ENCODE measurements at places on chromosomes 6 and 20.

DNA sequence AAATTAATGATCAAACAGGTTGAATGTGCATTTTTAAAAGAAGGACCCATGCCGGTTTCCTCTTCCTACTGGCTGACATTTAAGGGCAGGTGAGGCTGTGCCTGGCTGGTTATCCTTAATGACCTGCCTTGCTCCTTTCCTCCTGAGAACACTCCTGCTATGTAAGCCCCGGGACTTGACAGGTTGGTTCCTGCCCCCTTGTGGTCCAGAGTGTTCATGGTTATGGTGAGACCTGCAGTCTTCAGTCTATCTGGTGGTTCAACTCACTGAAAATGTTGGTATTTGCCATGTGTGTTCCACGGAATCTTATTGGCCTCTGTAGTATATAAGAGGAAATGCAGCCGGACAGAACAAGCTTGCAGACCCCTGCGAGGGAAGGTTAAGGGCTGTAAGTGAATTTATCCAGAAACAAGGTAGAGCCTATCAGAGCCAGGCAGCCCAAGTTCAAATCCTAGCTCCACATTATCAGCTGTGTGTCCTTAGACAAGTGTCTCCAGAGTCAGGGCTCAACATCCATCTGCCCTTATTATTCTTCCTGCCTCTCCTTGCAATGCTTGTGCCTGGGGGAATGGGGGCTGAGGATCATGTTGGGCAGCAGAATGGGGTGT, 5.2 kb upstream of the BPIFA3 start:
- DNase-seq: peak; percentile 19

GRCh38 chr20:58084566-58084965, 143.9 kb downstream of the ANKRD60 start:
- DNase-seq: no peak

- DNase-seq: no peak
Observed at GRCh38 chr6:106213660-106214289, 111.8 kb downstream of the ATG5 start.

DNA sequence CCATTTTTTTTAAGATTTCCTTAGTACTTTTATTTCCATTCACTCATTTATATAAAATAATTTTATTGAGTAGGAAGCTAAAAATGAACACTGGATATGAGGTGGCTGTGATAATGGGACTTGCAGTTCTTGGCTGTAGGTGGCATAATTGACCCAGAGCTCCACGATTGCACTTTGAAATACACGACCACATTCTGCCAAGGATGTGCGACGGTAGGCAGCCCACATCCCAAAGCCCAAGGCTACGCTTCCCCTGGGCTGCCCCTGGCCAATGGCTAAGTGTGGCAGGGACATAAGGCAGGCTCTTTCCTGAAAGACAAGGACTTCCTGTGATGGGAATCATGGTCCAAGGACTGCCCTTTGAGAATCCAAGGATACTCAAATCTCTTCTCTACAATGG, 43.7 kb upstream of the ADTRP start:
- DNase-seq: no peak

- DNase-seq: no peak
Observed at GRCh38 chr6:44176762-44177509, 18.3 kb downstream of the CAPN11 start.

GRCh38 chr6:75102301-75102700, 103.6 kb downstream of the COL12A1 start:
- DNase-seq: no peak

DNA sequence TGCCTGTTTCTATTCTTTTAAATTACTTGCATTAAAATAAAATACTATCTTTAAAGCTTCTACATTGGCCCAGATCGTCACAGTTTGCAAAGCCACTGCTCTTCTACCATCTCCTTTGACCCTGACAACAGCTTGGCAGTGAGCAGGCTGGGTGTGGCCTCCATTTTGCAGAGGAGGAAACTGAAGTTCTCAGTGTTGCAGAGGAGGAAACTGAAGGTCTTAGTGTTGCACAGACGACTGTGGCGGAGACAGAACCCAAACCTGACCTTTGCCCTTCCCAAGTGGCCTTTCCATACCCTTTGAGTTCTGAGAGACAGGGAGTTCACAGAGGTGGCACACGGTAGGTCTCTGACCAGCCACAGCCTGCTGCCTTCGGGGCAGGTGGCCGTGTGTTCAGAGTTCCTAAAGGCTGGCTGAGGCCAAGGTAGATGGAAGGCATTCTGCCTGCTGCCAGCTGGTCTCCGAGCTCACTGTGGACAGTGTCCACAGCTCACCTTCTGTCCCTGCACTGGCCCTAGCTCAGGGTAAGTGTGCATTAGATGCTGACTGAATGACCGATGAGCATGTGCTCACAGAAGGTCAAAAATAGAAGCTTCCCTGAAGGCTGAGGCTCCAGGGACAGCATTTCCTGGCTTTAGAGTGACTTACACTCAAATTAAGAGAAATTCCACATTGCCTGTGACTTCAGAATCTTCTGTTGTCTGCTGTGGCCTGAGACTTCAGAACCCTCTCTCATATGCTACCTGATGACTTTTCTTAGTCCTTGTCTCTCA, 113.5 kb upstream of the SLC24A3 start:
- no peak for DNase-seq

DNA sequence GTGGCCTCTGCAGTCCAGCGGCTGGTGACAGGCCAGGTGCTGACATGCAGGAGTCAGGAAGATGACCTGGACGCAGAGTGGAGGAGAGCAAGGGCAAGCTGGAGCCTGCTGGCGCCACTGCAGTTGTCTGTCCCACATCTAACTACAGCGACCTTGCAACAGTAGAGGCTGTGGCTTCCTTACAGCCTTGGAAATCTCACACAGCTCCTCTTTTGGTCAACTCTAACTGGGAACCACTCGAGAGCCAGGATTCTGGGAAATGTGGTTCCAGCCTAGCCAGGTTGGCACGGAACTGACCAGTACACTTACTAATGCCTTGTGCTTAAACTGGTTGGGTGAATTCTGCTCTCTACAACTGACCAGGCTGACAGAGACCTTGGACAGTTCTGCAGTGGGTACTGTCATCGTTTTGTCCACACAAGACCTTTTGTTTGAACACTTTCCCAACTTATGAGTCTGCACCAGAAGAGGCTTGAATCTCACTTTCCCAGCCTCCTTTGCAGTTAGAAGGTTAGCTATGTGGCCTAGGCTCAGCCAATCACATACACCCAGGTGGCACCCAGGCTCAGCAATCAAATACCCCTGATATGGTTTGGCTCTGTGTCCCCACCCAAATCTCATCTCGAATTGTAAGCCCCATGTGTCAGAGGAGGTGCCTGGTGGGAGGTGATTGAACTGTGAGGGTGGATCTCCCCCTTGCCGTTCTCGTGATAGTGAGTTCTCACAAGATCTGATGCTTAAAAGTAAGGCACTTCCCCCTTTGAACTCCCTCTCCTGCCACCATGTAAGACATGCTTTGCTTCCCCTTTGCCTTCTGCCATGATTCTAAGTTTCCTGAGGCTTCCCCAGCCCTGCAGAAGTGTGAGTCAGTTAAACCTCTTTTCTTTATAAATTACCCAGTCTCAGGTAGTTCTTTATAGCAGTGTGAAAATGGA, 153.5 kb downstream of the ZMYND8 start:
- no peak for DNase-seq

DNA sequence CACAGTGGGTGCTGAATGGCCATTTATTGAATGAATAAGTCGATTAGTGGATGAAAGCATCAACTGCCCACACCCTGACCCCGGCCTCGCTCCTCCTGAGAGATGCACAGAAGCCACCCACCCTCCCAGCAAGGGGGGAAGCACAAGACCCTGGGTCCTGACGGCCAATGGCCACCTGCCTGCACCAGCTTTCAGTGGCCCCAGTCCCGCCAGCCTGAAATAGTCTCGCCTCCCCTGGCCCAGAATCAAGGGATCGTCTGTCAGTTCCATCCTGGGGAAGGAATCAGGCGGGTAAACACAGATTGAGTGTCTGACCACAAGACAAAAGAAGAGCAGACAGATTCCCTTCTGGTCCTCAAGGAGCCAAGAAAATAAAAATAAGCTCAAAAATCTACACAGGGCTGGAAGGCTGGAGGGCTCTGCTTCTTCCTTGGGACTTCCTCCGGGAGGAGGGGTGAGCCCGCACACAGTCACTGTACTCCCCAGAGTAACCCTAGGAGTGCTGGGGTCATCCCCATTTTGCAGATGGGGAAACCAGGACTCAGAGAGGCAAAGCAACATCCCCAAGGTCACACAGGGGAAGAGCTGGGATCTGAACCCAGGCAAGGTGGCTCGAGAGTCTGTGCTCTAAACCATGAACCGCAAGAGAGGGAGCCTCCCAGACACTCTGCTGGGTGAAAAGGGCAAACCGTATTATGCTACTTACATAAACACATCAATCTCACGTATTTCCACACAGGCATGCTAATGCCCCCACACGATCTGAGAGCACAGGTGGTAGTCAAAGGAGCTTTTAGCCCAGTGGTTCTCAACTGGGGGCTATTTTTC, 7.8 kb downstream of the PREX1 start:
- no peak for DNase-seq

- DNase-seq: no peak
Observed at GRCh38 chr6:36038120-36038876, 10.7 kb downstream of the MAPK14 start.

DNA sequence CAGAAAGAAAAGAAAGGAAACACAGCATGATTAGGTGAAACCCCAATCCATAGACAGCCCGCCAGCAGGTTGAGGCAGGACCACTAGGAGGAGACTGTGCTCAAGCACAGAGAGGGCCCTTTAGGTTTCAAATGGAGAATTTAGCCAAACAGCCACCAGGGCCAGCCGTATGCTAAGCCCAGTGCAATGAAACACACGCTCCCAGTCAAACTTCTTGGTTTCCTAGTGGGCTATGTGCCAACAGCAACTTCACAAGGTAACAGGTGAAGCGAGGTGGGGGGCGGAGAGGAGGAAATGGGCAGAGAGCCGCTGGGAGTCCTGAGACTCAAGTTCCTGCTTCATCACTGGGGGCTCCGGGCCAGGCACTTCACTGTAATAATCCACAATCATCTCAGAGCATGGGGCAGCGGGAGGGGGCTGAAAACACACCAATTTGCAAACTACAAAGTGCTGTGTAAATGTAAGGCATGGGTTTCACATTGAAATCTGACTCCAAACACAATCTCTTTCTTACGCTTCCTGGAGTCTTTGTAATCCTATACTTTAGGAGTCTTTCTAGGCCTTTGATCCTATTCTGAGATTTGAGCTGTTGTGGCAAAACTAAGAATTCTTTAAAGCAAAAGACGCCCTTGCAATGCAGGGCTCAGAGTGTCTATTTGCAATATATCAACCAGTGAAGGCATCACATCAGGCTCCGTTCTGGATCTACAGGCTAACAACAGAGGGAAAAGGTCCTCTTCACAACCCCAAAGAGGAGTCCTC, 117.3 kb downstream of the OPRM1 start:
- DNase-seq: peak; percentile 70

DNA sequence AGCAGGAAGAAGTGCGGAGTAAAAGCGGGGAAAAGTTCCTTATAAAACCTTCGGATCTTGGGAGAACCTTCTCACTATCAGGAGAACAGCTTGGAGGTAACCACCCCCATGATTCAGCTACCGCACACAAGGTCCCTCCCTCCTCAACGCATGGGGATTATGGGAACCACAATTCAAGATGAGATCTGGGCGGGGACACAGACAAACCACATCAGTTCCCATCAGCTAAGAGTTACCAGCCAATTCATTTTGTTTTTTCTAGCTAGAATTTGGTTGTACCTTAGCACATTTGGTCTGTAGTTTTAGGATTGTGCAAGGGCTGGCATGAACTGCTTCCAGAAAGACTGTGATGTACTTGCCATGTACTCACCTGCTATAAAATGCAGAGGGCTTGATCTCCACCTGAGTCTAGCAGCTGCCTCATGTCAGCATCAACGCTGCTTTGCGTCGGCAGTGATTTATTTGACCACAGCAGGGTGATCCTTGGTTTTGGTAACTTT, 94.7 kb upstream of the SLC2A12 start:
- no peak for DNase-seq

- no peak for DNase-seq
Observed at GRCh38 chr6:127381384-127381783, 38.0 kb upstream of the ECHDC1 start.

DNA sequence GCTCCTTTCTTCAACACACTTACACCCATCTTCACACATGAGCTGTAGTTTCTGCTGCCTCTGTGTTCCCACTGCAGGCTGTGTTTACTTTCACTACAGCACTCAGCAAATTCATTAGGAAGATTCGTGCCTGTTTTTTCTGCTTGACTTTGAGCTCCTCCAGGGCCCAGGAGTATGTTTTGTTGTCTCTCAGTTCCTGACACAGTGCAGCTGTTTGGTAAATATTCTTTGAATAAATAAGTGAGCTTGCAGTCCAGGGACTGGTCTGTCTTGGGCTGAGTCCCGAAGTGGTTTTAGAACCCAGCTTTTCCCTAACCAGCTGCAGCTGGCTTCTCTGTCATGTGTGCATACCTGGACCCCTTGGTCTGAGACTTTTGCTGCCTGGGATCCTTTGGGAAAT, 46.6 kb upstream of the CCN6 start:
- no peak for DNase-seq

- DNase-seq: no peak
Observed at GRCh38 chr20:3887876-3888620, 1.1 kb upstream of the PANK2 start.

- DNase-seq: no peak
Observed at GRCh38 chr6:146868671-146869209, 270.0 kb downstream of the ADGB start.

GRCh38 chr20:62425281-62426058, 1.9 kb downstream of the RBBP8NL start:
- no peak for DNase-seq

DNA sequence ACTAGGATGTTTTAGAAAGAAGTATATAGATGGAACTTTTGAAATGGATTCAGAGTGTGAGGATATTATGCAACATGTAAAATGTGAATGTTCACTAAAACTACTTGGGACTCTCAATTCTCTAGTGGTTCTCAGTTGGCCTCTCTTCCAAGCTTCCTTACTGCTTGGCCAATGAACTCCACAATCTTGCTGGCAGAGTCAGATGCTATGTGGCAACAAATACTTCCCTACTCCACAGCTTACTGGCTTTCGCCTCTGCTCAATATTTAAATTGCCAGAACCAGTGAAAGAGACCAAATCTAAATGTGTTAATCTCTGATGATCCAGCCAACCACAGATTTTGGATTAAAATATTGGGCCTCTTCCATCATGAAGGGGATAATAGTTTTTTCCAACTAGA, 138.4 kb downstream of the HTR1B start:
- no peak for DNase-seq
